ENCODE measurements at places on chromosomes 13 and 19. TPM values are rescaled to one million over a fixed set of nuclear protein-coding genes. Genes with fewer than 3 reads are reported as not detected.

The NCR1 gene
- total RNA-seq = 2.7 TPM

The SSBP4 gene
- 72.7 TPM for total RNA-seq

The ZNF610 gene
- total RNA-seq = 0.98 TPM

The ZNF534 gene
- not detected for total RNA-seq

The TRAPPC5 gene
- 87.2 TPM for total RNA-seq

The FCAR gene
- 2.2 TPM for total RNA-seq

The NMRK2 gene
- not detected for total RNA-seq

The CEBPA gene
- total RNA-seq = 38.3 TPM

The A1BG gene
- 48.9 TPM for total RNA-seq

The SIGLEC14 gene
- total RNA-seq = not detected

The IGFL3 gene
- not detected for total RNA-seq

The NLRP5 gene
- not detected for total RNA-seq

The SIRT2 gene
- total RNA-seq = 51.6 TPM

The TMPRSS9 gene
- total RNA-seq = not detected

The TGFBR3L gene
- total RNA-seq = 1.5 TPM

The FFAR3 gene
- total RNA-seq = not detected

The TUBA3C gene
- total RNA-seq = not detected

The CILP2 gene
- 0.98 TPM for total RNA-seq

Data from vagina (tissue), 2 donors.